Urothelium cell line (cell line): ENCODE measurements at places on chromosomes 12 and 14.

DNA sequence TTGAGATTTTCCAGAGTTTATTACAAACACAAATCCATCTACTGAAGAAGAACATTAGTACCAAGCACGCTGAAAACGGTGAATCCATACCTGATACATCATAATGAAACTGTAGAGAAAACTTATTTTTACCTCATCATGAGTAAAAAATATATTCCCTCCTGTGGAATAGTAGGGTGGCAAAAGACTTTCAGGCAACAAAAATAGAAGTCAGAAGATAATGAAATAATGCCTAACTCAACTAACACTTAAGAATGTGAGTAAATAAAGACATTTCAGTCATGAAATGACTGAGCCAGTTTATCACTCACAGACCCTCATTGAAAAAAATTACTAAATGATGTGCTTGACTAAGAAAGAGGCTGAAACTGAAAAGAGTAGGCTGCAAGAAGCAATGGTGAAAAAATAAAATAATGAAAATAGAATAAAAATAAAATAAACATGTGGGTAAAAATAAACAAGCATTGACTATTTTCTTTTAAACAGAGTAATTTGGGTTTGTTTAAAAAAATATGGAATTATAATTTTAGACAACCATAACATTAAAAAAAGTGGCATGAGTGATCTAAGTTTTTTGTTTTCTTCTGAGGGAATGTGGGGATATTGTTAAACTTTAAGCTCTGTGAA lies 148.6 kb downstream of the ASCL1 start:
- DNase-seq: no peak

- DNase-seq: no peak
These were observed 23.4 kb downstream of the CGRRF1 start for GRCh38 chr14:54533100-54533499.

GRCh38 chr12:123062681-123063486 lies 82.4 kb downstream of the ARL6IP4 start:
- peak; percentile 39 for DNase-seq

DNA sequence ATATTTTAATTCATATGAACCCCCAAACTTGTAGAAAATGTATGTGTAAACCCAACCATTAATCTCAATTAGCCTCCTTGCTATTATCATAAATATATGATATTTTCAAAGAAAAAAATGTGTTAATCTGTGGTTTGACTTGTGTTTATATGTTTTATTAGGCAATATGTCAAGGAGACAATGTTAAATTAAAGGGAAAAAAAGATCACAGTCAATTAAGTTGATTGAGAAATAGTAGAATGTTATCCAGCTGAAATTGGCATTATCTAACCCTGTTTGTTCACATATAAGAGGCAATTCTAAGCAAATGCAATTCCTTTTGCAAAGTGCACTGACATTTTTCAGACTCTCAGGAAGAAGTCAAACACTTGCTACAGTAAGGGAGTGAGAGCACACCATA lies 745.3 kb downstream of the C12orf50 start:
- DNase-seq: no peak

- no peak for DNase-seq
These were observed 112.4 kb upstream of the PTPRR start for GRCh38 chr12:71032933-71033332.
